ENCODE measurements at places on chromosomes 2 and 18. TPM values are rescaled to one million over a fixed set of nuclear protein-coding genes. Genes with fewer than 3 reads are reported as not detected.

Gene PCARE
- 0.04 TPM for total RNA-seq

- H3K36me3 ChIP-seq, result no peaks in the 10 kb centered on the region
- no peak overlapping the region for H3K4me3 ChIP-seq
- no peaks in the 10 kb centered on the region for H3K27me3 ChIP-seq
- no peaks in the 10 kb centered on the region for H3K4me1 ChIP-seq
- H3K27ac ChIP-seq, result no peak overlapping the region
Measured at GRCh38 chr2:211259831-211260476, 703.6 kb downstream of the CPS1 start.

GRCh38 chr2:109446278-109447131 is 167.3 kb downstream of the SEPTIN10 start:
- H3K4me3 ChIP-seq, result no peak overlapping the region
- H3K36me3 ChIP-seq, result peaks cover 3% of the 10 kb centered on the region
- H3K27me3 ChIP-seq, result no peaks in the 10 kb centered on the region
- peak; percentile 67 for DNase-seq
- peaks cover 18% of the 10 kb centered on the region for H3K4me1 ChIP-seq

DNA sequence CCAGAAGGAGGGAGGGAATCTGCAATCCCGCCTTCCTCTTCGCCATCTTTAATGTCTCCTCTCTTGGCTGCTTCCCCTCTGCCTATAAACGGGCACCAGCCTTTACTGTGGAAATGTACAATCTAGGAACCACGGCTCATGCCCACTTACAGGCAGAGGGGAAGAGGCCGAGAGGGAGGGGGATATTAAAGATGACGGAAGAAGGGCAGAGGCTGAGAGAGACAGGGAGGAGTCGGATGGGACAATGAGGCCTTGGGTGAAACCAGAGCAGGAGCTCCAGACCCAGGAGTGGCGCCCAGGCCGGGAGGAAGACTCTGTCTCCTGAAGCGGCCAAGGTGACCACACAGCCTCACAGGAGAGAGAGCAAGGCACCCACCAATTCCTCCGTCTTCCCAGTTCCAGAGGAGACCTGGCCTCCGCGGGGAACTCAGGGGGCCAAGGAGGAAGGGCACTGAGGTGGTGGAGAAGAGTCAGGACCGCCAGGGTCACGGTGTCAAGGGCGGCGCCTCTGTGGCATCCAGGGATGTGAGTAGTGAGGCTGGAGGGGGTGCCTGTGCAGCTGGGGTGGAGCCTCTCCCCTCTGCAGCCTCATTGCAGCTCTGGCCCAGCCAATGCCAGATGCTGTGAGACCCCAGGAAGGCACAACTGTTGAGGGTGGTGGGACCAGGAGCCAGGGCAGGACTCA is 67.8 kb downstream of the CIB4 start:
- no peak for DNase-seq
- no peaks in the 10 kb centered on the region for H3K36me3 ChIP-seq
- H3K27me3 ChIP-seq, result peaks cover 28% of the 10 kb centered on the region
- H3K4me1 ChIP-seq, result peaks cover 10% of the 10 kb centered on the region
- H3K27ac ChIP-seq, result no peak overlapping the region

DNA sequence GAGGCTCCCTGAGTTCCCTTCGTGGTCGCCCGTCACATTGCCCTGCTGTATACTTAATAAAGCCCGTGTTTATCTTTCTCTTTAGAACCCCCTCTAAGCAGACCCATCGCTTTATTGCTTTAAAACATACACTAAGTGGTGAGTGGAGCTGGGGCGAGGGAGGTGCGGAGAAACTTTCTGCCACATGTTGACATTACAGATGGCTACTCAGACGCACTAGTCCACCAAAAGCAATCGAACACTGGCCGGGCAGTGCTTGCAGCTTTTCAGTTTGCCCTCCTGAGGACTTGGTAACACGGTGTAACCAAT is 859 bp upstream of the COLEC12 start:
- DNase-seq, result no peak
- H3K36me3 ChIP-seq, result no peaks in the 10 kb centered on the region
- no peak overlapping the region for H3K4me3 ChIP-seq

- DNase-seq, result no peak
- H3K36me3 ChIP-seq, result no peaks in the 10 kb centered on the region
- H3K27me3 ChIP-seq, result no peaks in the 10 kb centered on the region
- no peak overlapping the region for H3K4me3 ChIP-seq
- H3K4me1 ChIP-seq, result no peaks in the 10 kb centered on the region
Measured at GRCh38 chr18:32754508-32755263, 18.1 kb downstream of the KLHL14 start.

DNA sequence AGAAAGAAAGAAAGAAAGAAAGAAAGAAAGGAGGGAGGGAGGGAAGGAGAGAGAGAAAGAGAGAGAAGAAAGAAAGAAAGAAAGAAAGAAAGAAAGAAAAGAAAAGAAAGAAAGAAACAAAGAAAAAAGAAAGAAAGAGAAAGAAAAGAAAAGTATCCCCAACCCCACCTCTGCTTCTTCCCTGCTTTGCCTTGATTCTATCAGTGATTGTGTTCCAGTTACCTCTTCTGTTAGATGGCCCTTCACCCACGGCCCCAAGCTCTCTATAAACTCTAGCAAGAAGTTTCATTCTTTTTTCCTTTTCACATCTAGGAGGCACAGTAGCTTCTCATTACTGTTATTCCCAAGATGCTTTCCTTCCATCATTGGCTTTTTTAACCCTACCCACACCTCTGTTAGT is 1097.5 kb upstream of the ZEB2 start:
- H3K36me3 ChIP-seq, result no peaks in the 10 kb centered on the region
- no peak overlapping the region for H3K27ac ChIP-seq
- no peak for DNase-seq
- no peaks in the 10 kb centered on the region for H3K4me1 ChIP-seq
- H3K4me3 ChIP-seq, result no peak overlapping the region

Gene ATP6V1B1
- total RNA-seq, result 22.7 TPM

DNA sequence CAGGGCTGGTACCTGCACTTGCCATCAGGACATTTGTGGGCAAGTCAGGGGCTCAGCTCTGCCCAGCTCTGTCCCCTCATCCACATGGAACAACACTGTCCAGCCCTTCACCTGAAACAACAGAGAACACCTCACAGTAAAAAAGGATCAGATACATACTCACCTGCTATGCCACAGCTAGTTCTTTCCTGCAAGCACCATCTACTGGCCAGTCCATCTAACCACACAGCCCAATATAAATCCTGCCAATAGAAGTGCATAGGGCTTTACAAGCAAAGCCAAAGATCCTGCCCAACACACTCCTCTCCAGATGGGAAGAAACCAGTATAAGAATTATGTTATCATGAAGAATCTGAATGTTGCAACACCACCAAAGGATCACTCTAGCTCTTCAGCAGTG is 52.2 kb upstream of the GALNT13 start:
- H3K36me3 ChIP-seq, result no peaks in the 10 kb centered on the region
- no peaks in the 10 kb centered on the region for H3K4me1 ChIP-seq
- no peak for DNase-seq
- H3K27ac ChIP-seq, result no peak overlapping the region

DNA sequence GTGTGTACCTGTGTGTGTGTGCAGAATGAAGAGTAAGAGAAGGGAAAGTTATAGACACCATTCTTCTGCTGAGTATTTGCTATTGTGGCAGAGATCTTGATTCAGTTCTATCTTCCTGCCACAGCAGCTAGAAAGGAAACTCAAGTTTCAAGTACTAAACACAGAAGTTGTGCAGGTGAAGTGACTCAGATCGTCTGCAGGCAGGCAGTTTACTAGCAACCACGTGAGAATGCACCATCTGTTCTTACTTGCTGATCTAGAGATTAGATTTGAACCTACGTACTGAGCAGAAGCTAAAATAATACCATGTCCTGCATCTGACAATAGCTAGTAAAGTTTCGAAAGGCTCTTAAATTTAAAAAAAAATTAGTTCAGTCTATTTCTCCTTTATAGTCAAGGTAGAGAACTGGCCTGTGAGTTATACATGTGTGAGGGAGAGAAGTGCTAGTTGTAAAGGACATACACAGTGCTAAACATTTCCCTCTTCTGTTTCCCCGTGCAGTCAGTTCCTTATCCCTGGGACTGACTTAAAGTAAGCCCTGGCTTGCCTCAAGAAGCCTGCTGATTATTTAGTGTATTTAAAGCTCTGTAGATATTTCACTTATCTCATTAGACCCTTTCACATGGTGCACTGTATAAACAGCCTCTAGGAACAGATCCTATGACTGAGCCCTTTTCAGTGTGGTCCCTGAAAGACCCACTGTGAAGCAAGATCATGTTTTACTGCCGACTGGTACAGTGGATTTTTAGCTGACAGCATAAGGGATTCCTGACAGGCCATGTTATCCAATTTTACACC is 45.0 kb downstream of the SLC38A11 start:
- H3K36me3 ChIP-seq, result no peaks in the 10 kb centered on the region
- H3K4me1 ChIP-seq, result peaks cover 23% of the 10 kb centered on the region
- no peak for DNase-seq
- no peaks in the 10 kb centered on the region for H3K27me3 ChIP-seq
- H3K27ac ChIP-seq, result peak overlapping the region; percentile 10

Gene GFPT1
- total RNA-seq, result 10.7 TPM

DNA sequence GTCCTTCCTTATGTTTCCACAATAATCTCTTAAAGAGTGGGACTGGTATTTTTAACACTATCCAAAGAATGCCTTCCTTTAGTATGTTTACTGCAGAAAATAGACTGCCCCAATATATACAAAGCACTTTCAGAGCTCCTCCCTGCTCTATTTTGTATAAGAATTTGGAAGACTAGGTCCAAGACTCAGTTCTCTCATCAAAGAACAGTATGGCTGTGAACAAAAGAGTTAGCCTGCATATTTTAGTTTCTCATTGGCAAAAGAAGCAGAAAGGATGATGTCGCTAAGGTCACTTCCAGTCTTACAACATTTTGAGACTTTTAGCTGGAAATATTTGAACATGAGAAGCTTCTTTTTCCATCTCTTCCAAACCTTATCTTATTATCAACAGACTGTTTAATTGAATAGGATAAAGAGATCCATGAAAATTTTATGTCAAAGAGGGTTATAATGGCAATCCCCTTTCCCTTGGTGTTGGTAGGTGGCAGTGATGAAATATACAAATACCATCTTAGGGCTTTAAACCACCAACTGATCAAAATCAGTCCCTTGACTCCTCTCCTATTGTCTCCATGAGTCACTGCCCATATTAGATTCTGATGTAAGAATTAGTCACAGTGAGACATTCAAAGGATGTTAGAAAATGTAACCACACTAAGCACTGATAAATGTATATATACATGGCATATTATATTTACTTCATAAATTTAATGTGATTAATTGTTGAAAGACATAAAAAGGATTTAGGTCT is 266.9 kb upstream of the DSEL start:
- H3K36me3 ChIP-seq, result no peaks in the 10 kb centered on the region
- DNase-seq, result no peak
- H3K27ac ChIP-seq, result no peak overlapping the region
- H3K4me3 ChIP-seq, result no peak overlapping the region
- H3K4me1 ChIP-seq, result no peaks in the 10 kb centered on the region
- H3K27me3 ChIP-seq, result no peaks in the 10 kb centered on the region

DNA sequence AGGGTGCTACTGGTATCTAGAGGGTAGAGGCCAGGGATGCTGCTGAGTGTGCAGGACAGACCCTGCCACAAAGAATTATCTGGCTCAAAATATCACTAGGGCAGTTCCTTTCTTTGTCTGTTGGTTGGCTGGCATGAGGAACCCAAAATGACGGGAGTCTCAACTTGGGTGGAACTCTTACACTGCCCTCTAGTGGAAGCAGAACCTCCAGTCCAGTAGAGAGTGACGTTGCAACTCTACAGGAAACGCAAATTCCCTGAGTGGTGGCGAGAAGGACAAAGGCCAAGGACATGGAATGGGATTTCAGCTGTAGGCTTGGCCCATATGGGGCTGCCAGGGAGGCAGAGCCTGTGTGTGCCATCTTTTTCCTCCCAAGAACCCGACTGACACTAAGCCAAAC is 47.1 kb downstream of the COPS8 start:
- H3K27ac ChIP-seq, result no peak overlapping the region
- no peaks in the 10 kb centered on the region for H3K27me3 ChIP-seq
- no peaks in the 10 kb centered on the region for H3K36me3 ChIP-seq
- no peak overlapping the region for H3K4me3 ChIP-seq
- no peak for DNase-seq

GRCh38 chr2:242054881-242055801 is 185.6 kb downstream of the RTP5 start:
- no peaks in the 10 kb centered on the region for H3K36me3 ChIP-seq
- no peak overlapping the region for H3K27ac ChIP-seq
- no peak overlapping the region for H3K4me3 ChIP-seq
- DNase-seq, result no peak
- H3K27me3 ChIP-seq, result peaks cover 37% of the 10 kb centered on the region

DNA sequence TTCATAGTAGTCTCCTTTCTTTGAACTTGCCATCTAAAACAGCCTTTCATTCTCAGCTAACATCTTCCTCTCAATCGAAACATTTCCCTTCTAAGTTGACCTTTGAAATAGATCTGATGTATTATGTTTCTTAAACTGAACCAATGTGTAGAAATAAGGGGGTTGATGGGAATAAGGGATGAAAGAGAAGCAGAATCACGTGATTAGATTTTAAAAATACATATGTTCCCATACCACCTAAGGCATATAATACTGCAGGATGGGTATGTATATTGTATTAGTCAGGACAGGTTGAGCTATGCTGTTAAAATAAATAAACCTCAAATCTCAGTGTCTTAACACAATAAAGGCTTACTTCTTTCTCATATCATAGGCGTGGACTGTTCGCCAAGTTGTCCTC is 207.5 kb upstream of the SRD5A2 start:
- H3K4me3 ChIP-seq, result no peak overlapping the region
- DNase-seq, result no peak
- H3K27me3 ChIP-seq, result no peaks in the 10 kb centered on the region
- H3K4me1 ChIP-seq, result no peaks in the 10 kb centered on the region
- H3K27ac ChIP-seq, result no peak overlapping the region
- no peaks in the 10 kb centered on the region for H3K36me3 ChIP-seq

Gene MC2R
- not detected for total RNA-seq

DNA sequence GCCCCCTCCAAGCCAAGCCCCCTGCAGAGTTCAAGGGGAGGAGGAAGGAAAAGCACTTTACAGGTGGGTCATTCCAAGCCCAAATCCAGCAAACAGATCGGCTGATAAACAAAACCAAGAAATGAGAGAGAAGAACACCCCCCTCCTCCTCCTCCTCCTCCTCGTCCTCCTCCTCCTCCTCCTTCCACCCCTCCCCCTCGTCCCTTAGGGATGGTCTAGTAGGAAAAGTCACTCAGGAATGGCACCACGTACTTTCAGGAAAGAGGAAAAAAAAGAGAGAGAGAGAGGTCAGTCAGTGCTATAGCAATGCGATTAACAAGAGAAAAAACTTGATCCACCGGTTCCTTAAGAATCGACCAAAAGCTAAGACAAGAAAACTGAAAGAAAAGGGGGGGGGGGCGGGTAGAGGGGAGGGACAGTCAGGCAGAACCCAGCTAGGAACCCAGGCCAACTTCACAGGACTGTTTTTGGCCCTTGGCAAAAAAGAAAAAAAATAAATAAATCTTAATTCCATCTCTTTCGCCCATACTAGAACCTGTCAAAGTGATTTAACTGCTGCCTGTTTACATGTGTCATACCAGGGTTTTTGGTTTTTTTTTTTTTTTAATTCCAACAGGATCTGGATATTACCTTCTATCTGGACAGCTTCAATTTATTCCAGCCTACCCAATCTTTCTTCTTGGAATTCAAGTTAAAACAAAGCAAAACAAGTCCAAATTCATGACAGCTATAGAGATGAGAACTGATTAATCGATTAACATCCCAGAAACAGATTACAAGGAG is 906 bp downstream of the IKZF2 start:
- peak overlapping the region; percentile 96 for H3K27ac ChIP-seq
- no peaks in the 10 kb centered on the region for H3K36me3 ChIP-seq
- H3K4me1 ChIP-seq, result peaks cover 48% of the 10 kb centered on the region

- H3K27ac ChIP-seq, result no peak overlapping the region
- H3K27me3 ChIP-seq, result no peaks in the 10 kb centered on the region
- no peak overlapping the region for H3K4me3 ChIP-seq
- no peak for DNase-seq
- H3K4me1 ChIP-seq, result peaks cover 11% of the 10 kb centered on the region
Measured at GRCh38 chr2:236892721-236893120, 193.0 kb upstream of the COPS8 start.
